Muscle of arm (tissue), 14 donors: ENCODE measurements at places on chromosomes 1 and 21. TPM values are rescaled to one million over a fixed set of nuclear protein-coding genes. Genes with fewer than 3 reads are reported as not detected.

The ANGPTL7 gene
- polyA plus RNA-seq, result 1.8 TPM

GRCh38 chr21:10616535-10616934 is 95.2 kb downstream of the TPTE start:
- DNase-seq, result no peak

The NR0B2 gene
- polyA plus RNA-seq, result not detected

DNA sequence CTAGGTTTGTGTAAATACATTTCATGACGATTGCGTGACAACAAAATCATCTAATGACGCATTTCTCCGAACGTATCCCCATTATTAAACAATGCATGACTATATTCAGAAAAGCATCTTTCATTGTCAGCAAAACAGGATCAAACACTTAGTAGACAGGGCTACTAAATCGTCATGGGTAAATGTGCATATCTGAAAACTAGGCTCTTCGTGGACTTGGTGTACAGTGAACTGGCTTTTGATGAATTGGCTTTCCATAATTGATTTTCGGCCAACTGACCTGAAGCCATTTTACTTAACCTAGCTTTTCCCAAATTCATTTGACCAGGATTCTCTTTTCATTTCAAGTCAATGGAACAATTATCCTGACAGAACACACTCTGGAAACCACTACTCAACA is 665.0 kb downstream of the SMYD3 start:
- no peak for DNase-seq

DNA sequence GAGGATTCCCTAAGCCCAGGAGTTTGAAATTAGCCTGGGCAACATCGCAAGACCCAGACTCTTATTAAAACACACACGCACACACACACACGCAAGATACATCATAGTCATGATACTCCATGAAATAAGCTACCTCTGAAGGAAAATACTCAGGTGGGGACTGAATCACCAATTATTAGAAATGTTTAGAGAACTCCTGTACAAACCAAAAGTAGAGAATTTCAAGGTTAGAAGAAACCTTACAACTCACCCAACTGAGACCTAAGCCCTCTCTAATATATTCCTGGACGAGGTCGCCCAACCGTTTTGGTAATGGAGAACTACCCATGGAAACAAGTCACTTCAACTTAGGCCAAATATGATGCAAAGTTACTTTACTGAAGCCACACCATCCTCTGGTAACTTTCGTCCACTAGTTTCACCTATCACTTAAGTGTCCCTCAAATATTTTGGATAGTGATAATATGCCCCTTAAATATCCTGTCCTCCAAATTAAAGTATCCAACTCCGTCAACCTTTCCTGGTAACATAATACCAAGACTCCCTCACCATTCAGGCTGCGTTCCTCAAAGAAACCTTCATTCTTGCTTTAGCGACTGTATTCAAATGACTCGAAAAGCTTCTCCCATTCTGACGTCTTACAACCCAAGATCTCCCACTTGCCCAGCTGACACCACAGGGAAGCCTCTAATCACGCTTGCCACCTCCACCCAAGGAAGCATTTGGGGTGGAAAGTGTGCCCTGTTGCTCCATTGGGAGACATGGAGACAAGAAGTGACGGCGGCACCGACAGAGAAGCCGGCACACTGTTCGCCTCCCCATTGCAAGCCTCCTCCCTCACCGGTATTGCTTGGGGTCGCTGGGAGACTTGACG is 856 bp downstream of the NRDC start:
- no peak for DNase-seq

GRCh38 chr1:90413519-90413918 is 303.6 kb downstream of the BARHL2 start:
- no peak for DNase-seq

DNA sequence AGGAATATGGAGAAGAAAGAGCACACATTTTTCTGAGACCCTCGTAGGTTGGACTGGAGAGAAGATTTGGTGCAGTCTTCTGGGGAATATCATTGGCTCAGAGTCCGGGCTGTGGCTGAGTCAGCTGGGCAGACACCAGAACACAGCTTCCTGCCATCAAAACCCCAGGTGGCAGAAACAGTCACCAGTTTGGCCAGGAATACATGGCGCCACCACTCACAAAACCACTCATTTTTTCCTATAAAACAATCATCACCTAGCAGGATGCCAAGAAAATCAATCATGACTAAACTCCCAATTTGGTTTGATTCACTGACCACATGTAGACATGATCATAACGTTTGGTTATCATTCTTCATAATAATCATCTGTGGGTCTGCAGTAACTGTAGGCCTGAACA is 178.1 kb upstream of the PBX1 start:
- no peak for DNase-seq

- DNase-seq, result no peak
Measured at GRCh38 chr1:25572107-25572506, 28.7 kb downstream of the LDLRAP1 start.

The S100A7A gene
- not detected for polyA plus RNA-seq

DNA sequence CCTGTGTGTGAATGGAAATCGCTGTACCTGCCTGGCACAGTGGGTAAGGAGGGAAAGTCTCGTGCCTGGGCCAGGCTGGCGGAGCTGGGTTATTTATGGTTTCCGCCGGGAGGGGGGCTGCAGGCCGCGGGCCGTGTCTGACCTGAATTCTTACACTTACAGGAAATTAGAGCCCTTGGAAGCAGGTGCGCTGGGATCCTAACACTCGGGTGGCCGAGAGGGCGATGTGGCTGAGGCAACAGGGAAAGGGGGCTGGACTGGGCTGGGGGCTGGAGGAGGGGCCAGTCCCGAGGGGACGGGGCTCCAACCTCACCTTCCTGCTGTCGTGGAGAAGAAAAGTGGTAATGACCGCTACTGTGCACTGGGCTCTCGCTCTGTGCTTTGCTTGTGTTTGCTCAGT is 109.4 kb upstream of the WNT4 start:
- DNase-seq, result no peak

DNA sequence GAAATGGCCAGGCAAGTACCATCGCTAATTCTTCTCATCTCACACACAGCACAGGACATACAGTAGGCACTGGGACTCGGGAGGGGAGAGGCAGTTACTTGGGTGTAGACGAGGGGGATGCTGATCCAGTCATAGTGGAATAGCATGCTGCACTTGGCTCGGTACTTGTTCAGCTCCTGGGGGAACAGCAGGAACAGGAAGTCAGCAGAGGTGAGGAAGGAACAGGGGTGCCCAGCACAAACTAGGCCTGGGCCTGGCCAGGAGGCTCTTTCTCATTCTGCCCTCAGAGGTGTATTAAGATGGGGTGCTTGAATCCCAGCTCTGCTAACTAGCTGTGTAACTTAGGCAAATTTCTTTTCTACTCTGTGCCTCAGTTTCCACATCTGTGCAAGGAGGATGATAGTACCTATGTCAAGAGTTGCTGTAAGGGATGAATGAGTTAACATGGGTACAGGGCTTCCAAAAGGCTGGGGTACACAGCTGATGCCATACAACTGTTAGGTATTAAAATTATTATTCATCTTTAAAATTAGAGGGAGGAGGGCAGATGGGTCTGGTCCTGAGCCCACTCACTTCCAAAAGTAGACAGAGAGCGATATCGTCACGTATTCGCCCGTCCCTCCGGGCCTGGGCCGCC is 2.4 kb downstream of the BEST4 start:
- no peak for DNase-seq
